ENCODE measurements at places on chromosomes 5 and 9.

DNA sequence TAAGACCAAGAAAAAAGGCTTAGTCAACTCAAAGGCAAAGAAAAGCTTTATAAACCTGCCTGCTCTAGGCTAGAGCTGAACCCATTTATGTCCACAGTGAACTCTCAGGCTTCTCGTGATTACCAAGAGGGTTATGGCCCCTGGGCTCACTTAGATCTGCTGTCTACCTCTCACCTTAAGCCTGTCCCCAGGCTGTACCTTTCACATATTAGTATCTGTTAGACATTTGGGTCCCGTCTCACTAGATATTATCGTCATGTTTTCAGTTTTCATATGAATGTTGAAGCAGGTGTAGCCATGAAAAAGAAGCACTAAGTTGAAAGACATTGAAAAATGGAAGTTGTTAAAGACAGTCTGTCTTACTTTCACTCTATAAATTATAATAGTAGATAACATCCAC, 75.2 kb upstream of the COX7C start:
- no peak for DNase-seq

- DNase-seq, result no peak
These were observed 343.7 kb downstream of the DMRTA1 start for GRCh38 chr9:22790329-22790728.

- DNase-seq, result no peak
These were observed 27.0 kb downstream of the C5 start for GRCh38 chr9:121023064-121023463.

- no peak for DNase-seq
These were observed 49.0 kb upstream of the FOXE1 start for GRCh38 chr9:97804059-97804365.

DNA sequence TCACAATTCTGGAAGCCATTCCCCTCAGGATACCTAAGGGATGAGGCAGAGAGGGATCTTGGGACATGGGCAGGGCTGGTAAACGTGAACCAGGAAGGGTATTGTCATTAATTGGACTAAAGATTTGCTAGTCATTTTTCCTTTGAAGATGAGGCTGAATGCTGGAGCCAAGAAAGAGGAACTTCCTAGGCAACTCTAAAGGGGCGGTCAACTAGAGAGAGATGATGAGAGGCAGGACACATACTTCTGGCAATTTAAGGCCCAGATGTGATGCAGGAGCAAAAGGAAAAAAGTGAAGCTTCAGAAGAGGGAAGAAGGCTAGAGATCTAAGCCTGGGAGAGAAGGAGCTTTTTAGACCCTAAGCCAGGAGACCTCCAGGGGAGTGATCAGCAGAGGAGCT, 5.6 kb downstream of the GBA2 start:
- DNase-seq, result no peak

GRCh38 chr5:429453-430188, 13.4 kb upstream of the EXOC3 start:
- DNase-seq, result no peak

DNA sequence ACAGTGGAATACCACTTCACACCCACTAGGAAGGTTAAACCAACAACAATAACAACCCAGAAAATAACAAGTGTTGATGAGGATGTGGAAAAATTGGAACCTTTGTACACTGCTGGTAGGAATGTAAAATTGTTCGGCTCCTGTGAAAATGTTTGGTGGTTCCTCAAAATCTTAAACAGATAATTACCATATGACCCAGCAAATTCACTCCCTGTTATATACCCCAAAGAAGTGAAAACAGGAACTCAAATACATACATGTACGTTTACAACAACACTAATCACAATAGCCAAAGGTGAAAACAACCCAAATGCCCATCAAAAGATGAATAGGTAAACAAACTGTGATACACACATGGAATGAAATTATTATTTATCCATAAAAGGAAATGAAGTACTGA, 178.5 kb upstream of the PHYKPL start:
- no peak for DNase-seq

DNA sequence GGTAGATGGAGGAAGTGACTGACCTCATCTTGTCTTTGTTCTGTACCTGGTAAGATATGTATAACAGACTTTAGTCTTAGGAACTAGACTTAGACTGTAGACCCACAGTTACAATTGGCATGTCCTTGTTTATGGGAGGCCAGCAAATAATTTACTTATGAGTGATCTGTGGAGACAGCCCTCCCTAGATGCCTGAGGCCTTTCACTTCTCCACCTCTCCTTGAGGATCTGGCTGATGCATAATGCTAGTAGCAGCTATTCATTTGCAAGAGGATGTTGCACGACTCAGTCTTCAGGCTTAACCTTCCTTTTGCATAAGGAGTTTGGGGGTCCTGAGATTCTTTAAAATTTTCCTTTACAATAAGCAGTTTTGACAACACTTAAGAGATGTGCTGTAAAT, 100.7 kb downstream of the YTHDC2 start:
- no peak for DNase-seq

DNA sequence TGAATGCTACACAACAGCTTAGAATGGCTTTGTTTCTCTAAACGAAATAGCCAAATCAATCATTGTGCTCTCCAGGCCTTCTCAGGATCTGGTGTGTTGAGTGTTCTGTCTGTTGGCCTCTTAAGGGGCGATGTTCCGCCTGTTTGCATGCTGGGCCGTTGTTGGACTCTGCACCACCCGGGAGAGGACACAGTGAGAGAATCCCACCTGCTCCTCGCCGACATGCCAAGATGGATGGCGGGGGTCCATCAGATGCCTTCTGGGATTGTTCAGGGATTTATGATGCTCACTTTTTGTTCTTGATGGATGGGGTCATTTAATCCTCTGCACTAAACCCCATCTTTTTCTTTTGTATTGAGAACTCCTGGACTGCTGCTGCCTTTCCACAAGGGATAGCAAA, 159.9 kb downstream of the NTRK2 start:
- no peak for DNase-seq

GRCh38 chr9:122122468-122122867, 29.4 kb upstream of the TTLL11 start:
- no peak for DNase-seq

DNA sequence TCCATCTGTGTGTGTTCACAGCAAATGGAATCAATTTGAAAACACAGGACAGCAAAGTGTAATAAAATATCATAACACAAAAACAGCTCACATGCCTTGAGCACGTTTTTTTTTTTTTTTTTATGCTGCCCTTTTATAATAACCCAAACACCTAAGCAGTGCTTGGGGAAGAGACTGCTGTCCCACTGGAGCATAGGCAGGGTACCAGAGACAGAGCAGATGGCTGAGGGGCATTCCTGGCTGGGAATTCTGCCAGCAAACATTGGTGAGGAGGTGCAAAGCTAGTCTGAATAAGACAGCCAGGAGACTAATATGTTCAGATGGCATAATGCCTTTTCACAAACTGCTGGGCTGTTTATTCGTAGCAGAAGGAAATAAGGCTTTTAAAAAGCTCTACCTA, 58.1 kb upstream of the SV2C start:
- no peak for DNase-seq

DNA sequence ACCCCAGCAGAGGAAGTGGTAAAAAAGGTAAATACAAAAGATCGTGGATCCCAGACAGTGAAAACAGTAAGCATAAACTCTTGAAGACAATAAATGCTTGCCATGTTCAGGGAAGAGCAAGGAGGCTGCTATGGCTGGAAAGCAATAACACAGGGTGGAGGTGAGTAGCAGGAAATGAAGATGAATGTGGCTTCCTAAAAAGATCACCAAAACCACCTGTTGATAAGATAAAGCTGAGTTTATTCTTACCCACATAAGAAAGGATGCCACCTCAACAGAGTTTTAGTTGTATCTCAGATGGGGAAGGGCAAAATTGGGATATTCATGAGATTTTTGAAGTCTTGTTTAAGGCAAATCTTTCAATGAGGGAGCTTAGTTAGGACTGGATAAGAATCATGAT, 273.3 kb downstream of the MSX2 start:
- DNase-seq, result no peak

- no peak for DNase-seq
These were observed 216.8 kb downstream of the TUSC1 start for GRCh38 chr9:25461416-25461815.

- DNase-seq, result no peak
These were observed 414.4 kb downstream of the BRINP1 start for GRCh38 chr9:118954857-118955256.

- DNase-seq, result no peak
These were observed 94.9 kb downstream of the BASP1 start for GRCh38 chr5:17312358-17312757.

- DNase-seq, result no peak
These were observed 1492.9 kb upstream of the C9orf72 start for GRCh38 chr9:29066141-29066640.

GRCh38 chr5:11504886-11505193, 399.4 kb downstream of the CTNND2 start:
- no peak for DNase-seq

GRCh38 chr9:126519660-126520420, 93.9 kb upstream of the LMX1B start:
- DNase-seq, result no peak

GRCh38 chr5:151253605-151253950, 593 bp downstream of the GM2A start:
- DNase-seq, result no peak

- no peak for DNase-seq
These were observed 350.5 kb downstream of the ZNF608 start for GRCh38 chr5:124395926-124396325.

DNA sequence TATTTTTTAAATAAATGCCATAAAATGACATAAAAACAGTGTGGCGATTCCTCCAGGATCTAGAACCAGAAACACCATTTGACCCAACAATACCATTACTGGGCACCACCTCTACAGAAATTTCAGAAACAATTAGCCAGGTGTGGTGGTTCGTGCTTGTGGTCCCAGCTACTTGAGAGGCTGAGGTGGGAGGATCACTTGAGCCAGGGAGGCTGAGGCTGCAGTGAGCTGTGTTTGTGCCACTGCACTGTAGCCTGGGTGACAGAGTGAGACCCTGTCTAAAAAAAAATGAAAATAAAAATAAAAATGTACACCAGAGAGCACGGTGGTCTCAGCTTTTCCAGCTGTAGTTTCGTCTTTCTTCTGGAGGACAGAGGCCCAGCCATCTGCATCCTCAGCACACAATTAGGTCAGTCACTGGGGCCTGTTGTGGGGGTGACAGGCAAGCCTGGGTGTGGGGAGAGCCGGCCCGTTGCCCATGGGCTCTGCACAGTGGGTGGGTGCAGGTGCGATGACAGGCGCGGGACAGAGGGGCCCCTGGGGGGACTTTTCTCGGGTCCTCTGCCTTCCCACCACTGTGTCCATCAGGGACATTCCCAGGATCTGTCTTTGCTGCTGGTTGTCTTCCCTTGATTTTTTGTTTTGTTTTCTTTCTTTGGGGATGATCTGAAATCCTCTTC, 9.8 kb downstream of the COL5A1 start:
- no peak for DNase-seq

DNA sequence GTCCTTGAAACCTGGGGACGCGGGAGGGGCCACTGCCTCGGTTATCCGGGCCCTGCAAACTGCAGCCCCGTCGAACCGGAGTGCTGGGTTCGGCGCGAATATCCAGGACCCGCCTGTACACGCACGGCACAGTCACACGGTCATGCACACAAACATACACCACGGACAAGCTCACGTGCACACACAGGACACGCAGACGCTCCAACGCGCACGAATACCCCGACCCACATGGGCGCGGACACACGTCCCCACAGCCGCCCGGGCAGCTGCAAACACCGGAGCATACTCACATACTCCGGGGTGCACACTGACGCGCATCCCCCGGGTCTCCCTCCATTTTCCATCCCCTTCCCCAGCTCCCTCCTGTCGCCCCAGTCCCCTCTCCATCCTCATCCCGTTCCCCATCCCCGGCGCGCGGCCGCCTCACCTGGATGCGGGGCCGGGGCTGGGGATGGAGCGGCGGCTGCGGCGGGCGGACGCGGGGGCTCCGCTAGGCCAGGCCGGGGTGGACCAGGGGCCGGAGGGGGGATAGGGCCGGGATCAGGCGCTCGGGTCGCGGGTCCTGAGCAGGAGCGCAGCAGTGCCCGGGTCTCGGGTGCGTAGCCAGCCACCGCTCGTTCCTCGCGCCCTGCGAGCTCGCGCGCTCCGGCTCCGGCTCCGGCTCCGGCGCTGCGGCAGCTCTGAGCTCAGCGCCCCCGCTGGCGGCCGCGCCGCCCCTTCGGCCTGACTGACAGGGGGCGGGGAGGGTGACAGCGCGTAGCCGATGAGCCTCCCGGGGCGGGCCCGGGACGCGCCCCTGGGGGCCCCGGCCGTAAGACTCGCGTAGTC, at the start of the genes EIF4E1B and SNCB:
Gene EIF4E1B, plus strand, starts transcription at position 823 of the 828 bp plus-strand sequence. CDS start 12,113 bp downstream, outside the sequence.
Gene SNCB, minus strand, starts transcription at position 682 of the 828 bp plus-strand sequence. CDS start 880 bp downstream, outside the sequence.
- DNase-seq, result no peak

DNA sequence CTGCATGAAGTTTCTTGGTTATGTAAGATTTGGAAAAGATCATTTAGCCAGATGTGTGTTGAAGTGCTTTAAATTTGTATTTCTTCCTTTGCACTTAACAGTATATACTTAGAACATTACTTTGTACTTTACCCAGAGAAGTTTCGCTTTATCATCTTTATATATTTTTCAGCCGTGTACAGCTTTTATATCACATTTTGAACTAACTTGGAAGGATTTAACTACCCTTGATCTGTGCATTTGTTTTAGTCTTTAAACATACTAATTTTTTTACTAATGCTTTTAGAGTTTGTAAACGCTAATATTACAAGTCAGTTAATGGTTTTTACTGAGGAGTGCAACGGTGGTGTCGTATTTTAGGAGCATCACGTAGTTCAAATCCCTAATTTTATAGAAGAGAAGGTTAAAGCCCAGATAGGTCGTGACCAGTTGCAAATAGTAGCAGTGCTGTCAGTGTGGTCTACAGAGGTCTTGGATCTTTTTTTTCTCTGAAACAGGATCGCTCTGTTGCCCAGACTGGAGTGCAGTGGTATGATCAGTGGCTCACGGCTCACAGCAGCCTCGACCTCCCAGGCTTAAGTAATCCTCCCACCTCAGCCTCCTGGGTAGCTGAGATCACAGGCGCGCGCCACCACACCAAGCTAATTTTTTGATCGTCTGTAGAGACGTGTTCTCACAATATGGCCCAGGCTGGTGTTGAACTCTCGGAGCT, 2.0 kb downstream of the MATR3 start:
- no peak for DNase-seq

- DNase-seq, result no peak
These were observed 98.7 kb downstream of the ADCY2 start for GRCh38 chr5:7494481-7495130.

DNA sequence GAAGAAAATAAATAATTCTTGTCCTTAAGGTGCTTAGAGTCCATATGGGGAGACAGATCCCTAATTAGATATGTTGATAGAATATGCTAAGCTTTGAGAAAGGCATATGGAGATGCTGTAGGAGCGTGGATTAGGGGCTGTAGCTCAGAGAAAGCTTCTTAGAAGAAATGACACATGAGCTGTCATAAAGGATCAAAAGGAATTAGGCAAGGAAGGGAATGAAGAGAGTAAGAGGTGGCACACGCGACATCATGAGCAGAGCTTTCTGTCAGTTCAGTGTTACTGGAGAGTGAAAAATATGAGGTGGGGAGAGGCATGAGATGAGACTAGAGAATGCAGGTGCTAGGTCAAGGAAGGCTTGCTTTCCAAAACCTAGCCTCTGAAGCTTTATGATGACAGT, 118.6 kb downstream of the KIAA0825 start:
- no peak for DNase-seq

DNA sequence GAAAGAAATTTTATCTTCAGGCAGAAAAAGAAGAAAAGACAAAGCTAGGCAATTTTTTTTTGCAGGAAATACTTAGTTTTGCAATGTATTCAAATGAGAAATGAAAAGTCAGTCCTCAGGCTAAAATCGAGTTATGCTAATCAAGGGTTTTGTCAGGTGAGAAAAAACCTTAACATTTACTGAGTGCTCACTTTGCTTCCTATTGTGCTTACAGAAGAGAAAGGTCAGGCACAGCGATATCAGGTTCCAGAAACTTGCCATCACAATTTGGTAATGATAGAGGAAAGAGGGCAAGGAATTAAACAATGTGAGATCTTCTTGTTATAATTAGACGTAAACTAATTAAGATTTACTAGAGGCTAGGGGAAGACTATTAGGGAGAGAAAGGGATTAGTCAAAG, 431.7 kb upstream of the CTNND2 start:
- DNase-seq, result no peak

Data from esophagus squamous epithelium (tissue), 5 donors.